ENCODE measurements at places on chromosomes 1 and 21. TPM values are rescaled to one million over a fixed set of nuclear protein-coding genes. Genes with fewer than 3 reads are reported as not detected.
A peak's percentile ranks its signal among the peaks of the same experiment; 100 is the strongest.

Gene SPATA21
- total RNA-seq = not detected

Gene FCRL1
- not detected for total RNA-seq

Gene DCAF6
- 48.0 TPM for total RNA-seq

DNA sequence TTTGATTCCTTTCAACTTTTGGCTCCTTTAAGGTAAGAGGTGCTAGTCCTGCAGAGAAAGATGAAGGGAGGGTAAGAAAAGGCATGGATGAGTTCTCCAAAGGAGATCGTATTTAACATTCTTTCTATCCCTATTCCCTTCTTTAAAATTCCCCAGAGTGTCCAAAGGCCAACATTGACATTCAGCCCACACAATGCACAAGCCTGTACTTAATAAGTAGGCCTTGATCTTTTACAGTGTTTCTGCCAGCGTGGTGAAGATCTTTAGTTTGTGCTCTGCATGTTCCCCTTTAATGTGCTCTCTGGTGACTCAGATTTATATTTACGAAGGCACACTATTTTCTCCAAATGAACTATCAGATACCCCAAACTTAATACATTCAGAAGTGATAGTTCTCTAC lies 582.5 kb upstream of the RGS18 start:
- peaks cover 10% of the 10 kb centered on the region for H3K4me1 ChIP-seq
- no peaks in the 10 kb centered on the region for H3K27me3 ChIP-seq
- no peak overlapping the region for H3K27ac ChIP-seq
- no peak overlapping the region for H3K4me3 ChIP-seq
- DNase-seq = no peak

- no peaks in the 10 kb centered on the region for H3K27me3 ChIP-seq
- H3K4me1 ChIP-seq = peaks cover 36% of the 10 kb centered on the region
- H3K4me3 ChIP-seq = no peak overlapping the region
These were observed 204.3 kb downstream of the KCNJ6 start for GRCh38 chr21:37711836-37712568.

DNA sequence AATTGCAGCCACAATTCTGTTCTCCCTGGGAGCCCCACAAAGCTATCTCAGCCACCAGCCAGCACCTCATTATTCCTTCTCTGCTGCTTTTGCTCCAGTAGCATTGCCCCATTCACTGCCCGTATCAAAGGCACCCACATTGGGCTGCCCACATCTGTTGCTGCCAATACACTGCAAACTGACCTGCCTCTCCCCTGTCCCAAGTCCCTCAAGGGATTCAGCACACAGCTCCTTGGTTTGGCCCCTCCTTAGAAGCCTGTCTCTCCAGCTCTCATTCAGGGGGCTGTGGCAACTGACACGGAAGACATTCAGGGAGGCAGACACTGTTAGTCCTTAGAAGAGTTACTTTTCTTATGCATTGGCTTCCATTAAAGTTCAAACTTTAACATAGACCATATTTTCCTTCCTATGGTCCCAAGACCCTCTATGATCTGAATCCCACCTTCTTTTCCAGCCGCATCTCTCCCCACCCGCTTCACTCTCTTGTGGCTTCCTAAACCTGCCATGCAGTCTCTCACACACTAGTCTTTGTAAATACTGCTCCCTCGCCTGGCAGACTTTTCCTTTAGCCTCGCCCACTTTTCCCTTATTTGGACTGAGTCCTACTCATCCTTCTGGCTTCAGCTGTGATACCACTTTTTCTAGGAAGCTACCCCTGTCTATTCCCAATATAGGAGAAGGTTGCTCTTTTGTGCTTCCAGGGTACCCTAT lies 19.3 kb upstream of the KLHDC8A start:
- peaks cover 2% of the 10 kb centered on the region for H3K36me3 ChIP-seq
- no peak for DNase-seq
- peak overlapping the region; percentile 93 for H3K27ac ChIP-seq

DNA sequence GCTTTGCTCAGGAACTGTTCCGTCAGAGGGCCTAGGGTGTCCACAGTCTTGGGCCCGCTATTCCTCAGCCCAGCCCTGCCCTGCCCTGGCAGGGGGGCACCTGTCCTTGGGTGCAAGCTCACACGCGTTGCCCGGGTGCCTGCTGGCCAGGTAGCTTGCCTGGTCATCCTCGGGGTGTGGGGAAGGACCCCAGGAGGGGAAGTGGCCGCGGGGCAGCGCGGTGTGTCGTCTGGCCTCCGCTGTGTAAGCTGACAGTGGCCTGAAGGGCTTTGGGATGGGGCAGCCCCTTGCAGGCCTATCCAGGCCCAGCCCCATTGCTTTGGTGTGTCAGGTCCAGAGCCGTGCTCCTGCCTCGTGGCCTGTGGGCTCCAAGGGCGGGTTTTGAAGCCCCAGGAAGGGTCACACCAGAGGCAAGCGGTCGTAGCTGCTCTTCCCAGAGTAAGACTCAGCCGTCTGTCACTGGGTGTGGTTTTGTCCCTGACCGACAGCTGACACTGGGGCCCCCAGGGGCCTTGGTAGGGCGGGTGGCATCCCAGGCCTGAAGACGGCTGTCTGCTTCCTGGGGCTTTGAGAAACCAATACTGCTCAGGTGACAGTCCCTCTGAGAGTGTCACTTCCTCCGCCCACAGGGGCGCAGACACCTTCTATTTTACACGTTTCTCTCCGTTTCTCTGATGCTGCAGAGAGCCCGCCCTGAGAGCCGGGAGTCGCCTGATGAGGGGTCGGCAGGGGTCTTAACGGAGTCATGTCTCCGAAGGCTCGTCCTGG lies 72.1 kb downstream of the SKI start:
- peaks cover 36% of the 10 kb centered on the region for H3K4me1 ChIP-seq
- DNase-seq = no peak

DNA sequence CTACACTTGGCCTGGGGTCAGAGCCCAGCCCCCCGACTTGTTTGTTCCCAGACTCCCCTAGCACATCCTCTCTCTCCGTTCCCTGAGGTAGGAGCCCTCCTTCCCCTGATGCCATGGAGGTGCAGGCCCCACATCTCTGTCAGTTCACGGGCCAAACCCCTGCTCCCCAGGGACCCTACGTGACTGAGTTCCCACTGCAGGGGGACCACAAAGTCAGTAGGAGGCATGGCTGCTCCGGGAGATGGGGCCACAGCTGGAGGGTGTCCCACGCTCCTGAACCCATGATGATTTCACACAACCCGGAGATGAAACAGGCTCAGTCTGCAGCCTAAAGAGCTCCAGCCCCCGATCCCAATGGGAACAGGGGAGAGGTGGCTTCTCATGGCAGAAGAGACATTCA lies 272.2 kb downstream of the NPHP4 start:
- H3K4me1 ChIP-seq = no peaks in the 10 kb centered on the region
- no peak overlapping the region for H3K4me3 ChIP-seq
- peak; percentile 55 for DNase-seq
- no peak overlapping the region for H3K27ac ChIP-seq
- no peaks in the 10 kb centered on the region for H3K36me3 ChIP-seq
- H3K27me3 ChIP-seq = peaks cover 18% of the 10 kb centered on the region

- H3K36me3 ChIP-seq = peaks cover 8% of the 10 kb centered on the region
- DNase-seq = no peak
- H3K4me1 ChIP-seq = peaks cover 44% of the 10 kb centered on the region
- H3K27me3 ChIP-seq = no peaks in the 10 kb centered on the region
These were observed 14.7 kb downstream of the KIAA1614 start for GRCh38 chr1:180927348-180927747.

- H3K4me3 ChIP-seq = no peak overlapping the region
- no peak overlapping the region for H3K27ac ChIP-seq
- no peak for DNase-seq
These were observed 197.7 kb upstream of the DUSP10 start for GRCh38 chr1:221939607-221940006.

- H3K36me3 ChIP-seq = no peaks in the 10 kb centered on the region
- no peak overlapping the region for H3K4me3 ChIP-seq
- H3K4me1 ChIP-seq = peaks cover 9% of the 10 kb centered on the region
- H3K27me3 ChIP-seq = no peaks in the 10 kb centered on the region
These were observed 893.4 kb upstream of the ADGRL4 start for GRCh38 chr1:79899914-79900313.

DNA sequence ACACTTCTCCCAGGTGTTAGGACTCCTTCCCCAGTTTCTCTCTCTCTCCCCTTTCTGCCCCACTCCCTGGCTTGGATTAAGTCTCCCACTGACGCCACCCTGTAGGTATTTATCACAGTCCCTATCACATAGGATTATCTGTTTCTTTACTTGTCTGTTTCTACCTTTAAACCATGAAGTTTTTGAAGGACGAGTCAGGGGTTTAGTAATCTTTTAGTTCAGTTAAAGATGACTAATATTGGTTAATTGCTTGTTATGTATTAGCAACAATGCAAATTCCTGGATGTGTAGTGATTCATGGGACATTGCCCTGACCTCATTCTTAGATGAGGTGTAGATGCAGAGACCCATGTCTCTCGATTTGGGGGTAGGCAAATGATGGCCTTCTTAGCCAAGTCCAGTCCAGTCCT lies 6.4 kb downstream of the LAMC1 start:
- peak overlapping the region; percentile 40 for H3K4me3 ChIP-seq
- no peak for DNase-seq
- peak overlapping the region; percentile 88 for H3K27ac ChIP-seq

DNA sequence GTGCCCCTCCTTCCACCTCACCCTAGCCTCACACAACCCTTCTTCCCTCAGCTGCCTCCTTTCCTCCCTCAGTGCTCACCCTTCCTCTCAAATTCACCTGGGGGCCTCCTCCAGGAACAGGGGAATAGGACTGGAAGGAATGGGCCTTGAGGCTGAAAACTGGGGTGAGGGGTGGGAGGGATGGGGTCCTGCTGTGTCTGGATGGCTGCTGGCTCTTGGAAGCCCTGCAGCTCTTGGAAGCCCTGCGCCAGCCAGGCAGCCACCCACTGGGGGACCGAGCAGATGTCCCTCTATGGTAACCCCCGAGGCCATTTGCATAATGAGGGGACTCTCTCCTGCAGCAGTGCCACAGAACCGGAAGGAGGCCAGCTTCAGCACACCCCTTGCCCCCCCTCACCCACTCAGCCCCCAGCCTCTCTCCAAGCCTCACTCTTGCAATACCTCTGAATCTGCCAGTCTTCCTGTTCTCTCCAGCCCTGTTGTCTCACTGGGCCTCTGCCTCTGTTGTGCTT lies 85.2 kb downstream of the KIRREL1 start:
- peak overlapping the region; percentile 10 for H3K27ac ChIP-seq
- no peak for DNase-seq
- peaks cover 36% of the 10 kb centered on the region for H3K4me1 ChIP-seq
- no peak overlapping the region for H3K4me3 ChIP-seq
- H3K36me3 ChIP-seq = peaks cover 34% of the 10 kb centered on the region

GRCh38 chr1:235843461-235843961 lies 23.2 kb downstream of the LYST start:
- H3K27ac ChIP-seq = no peak overlapping the region
- DNase-seq = no peak
- H3K36me3 ChIP-seq = no peaks in the 10 kb centered on the region
- H3K4me1 ChIP-seq = peaks cover 10% of the 10 kb centered on the region
- H3K27me3 ChIP-seq = no peaks in the 10 kb centered on the region
- H3K4me3 ChIP-seq = no peak overlapping the region

DNA sequence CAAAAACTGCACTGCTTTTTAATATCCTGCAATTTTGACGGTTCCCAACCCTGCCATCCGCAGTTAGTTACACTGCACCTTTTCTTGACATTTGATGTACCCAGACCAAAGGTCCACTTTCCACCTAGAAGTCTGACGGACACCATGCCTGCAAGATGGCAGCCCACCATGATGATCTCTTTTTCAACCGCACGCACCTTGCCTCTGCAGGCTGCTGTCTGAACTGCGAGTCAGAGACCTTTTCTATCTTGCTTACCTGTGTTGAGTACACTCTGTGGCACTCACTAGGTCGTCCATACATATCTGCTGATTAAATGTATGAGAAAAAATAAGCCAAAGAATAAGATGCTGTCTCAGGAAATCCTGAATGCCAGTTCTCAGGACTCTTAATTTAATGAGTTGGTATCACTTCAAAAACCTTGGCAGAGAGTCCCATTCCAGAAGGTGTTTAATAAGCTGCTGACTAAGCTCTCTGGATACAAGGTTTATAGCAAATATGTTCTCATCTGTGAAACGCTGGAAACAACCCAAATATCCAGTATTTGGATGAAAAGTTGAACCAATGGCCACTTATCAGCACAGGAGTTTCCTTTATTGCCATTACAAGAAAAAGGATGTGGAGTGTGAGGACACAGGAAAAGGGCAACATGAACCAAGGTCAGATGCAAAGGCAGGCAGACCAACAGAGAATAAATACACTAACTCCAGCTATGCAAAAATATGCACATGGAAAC lies 37.9 kb downstream of the GNG12 start:
- H3K4me3 ChIP-seq = no peak overlapping the region
- H3K27me3 ChIP-seq = no peaks in the 10 kb centered on the region
- no peak for DNase-seq
- H3K4me1 ChIP-seq = peaks cover 60% of the 10 kb centered on the region
- H3K36me3 ChIP-seq = peaks cover 4% of the 10 kb centered on the region

DNA sequence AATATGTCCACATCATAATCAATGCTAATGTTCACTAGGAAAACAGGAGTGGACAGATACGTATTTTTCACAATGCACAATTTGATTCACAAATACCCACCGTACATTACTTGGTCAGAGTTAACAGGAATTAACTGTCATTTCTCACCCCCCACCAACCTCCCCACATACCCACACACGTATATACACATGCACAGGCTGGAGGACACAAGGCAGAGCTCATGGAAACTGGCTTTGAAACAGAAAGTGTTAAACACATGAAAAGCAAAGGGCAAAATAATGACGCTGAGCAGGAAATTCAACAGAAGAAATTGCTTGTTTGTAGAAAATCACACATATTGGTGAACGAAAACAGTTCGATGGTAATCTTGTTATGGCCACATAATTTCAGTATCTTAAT lies 188.4 kb upstream of the DMRTA2 start:
- no peak overlapping the region for H3K27ac ChIP-seq
- H3K4me3 ChIP-seq = no peak overlapping the region
- H3K27me3 ChIP-seq = no peaks in the 10 kb centered on the region
- no peaks in the 10 kb centered on the region for H3K4me1 ChIP-seq
- no peak for DNase-seq

DNA sequence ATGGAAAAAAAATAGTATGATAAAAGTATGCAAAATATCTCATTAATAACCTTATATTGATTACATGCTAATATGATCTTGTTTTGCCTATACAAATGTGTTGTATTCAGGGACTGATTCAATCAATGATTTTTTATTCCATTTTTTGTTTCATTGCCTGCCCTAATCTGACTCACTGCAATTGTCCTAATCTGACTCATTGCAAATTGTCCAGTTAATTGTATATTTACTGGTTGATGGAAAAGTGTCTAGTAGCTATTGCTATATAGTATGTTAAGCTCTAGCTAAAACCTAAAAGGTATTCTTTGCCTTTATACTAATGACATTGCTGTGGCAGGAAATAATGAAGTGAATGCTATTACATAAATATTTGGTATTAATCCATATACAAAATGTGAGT lies 728.9 kb upstream of the ZP4 start:
- no peak for DNase-seq
- H3K27ac ChIP-seq = no peak overlapping the region
- H3K4me3 ChIP-seq = no peak overlapping the region
- no peaks in the 10 kb centered on the region for H3K36me3 ChIP-seq
- H3K27me3 ChIP-seq = no peaks in the 10 kb centered on the region

- H3K27ac ChIP-seq = no peak overlapping the region
- DNase-seq = no peak
- no peak overlapping the region for H3K4me3 ChIP-seq
- peaks cover 9% of the 10 kb centered on the region for H3K4me1 ChIP-seq
- H3K36me3 ChIP-seq = no peaks in the 10 kb centered on the region
These were observed 30.6 kb downstream of the RGS2 start for GRCh38 chr1:192839162-192840066.

Data from chondrocyte (in vitro differentiated cells).